Body of pancreas (tissue), 4 donors: ENCODE measurements at places on chromosomes 1 and 21.

DNA sequence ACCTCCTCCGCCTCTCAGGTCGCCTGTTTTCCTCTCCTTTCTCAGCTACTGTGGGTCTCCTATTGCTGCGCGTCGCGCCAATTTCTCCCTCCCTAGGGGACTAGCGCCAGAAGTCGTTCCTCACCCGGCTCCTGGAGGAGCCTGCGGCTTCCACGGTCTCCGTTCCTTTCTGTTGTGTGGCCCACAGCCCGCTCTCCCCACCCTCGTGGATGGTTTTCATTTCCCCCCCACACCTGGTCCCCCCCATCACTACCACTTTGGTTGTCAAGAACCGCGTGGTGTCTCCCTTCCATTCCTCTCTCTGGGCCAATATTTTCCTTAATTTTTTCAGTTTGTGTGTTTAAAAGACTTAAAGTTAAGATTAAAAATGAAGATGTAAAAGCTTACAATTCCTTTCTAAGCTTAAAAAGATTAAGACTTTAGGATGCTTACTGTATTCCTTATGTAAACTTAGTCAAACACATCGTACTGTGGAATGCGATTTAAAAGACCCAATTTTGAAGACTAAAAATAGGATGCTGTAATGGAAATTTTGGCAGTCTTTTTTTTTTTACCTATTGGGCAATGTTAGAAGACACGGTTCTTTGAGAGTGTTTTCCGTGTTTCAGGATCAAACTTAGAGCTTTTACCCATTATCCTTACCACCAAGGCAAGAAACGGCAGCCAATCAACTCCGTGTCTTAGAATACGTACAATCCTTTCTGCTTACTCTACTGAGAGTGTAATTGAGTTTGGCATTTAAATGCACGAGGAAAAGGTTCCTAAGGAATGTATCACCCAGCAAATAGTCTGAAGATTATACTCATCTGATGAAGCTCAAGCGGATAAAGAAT lies 773 bp downstream of the CNST start:
- DNase-seq: no peak

DNA sequence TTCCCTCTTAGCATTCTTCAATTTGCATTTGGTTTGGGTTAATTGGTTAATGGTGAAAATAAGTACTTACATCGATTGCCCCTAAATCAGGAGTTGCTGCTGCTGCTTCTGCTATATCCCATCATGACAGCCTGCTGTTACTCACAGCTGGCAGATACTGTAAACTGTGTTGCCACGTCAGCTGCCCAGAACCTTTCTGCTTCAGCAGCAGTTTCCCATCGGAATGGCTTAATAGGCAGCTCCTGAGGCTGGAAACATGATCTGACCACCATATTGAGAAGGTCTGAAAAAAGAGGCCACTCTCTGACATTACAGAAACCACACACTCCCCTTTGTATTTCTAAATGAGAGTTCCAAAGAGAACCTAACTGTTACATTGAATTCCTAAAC lies 14.3 kb upstream of the SEC16B start:
- peak; percentile 81 for DNase-seq

DNA sequence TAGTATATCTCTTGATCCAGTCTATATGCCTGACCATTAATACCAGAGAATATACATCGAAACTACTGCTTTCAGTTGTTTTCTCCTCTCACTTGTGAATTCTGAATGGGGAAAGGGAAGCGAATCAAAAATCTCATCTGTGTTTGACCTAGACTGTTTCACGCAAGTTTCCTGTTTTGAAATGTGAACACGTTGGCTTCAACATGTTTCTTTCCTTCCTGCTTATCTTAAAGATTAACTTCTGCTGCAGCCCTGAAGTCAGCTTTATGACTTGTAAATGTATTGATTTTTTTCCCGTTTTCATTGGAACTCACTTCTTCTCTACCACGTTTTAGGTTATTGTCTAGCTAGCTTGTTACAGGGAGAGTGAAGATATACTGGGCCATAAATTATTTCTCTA lies 49.9 kb downstream of the SNX27 start:
- DNase-seq: no peak

DNA sequence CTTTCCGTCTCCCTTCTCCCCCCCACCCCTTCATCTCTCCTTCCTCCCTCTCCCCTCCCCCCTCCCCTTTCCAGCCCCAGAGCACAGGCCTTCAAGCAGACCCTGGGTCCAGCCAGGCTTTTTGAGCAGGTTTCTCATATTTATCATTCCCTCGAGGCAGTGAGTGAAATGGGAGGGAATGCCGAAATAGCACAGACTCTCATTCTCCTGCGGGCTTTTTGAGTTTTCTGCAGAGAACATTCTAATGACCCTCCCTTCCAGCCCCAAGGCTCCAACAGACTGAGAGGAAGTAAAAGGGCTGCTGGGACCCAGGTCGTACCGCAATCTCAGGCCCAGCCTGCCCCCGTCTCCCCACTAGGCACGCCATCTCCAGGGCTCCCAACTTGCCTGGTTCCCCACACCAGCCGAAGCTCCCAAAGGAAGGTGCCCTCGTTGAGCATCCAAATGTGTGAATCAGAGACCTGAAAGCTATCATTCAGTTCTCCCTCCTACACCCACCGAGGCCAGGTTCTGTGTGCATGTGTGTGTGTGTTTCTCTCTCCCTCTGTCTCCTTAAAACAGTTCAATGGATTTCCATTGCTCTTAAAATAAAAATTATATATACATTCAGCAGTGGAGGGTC lies 22.3 kb downstream of the ACTA1 start:
- no peak for DNase-seq
